Stimulated activated CD4-positive, alpha-beta T cell treated with anti-CD3 and anti-CD28 coated beads, Interleukin-1b, Interleukin-23, amount 100 ng/mL, for 1 hour (primary cell): ENCODE measurements at places on chromosomes 2 and 18.

GRCh38 chr2:178913049-178913441, 105.8 kb upstream of the TTN start:
- no peak for DNase-seq

DNA sequence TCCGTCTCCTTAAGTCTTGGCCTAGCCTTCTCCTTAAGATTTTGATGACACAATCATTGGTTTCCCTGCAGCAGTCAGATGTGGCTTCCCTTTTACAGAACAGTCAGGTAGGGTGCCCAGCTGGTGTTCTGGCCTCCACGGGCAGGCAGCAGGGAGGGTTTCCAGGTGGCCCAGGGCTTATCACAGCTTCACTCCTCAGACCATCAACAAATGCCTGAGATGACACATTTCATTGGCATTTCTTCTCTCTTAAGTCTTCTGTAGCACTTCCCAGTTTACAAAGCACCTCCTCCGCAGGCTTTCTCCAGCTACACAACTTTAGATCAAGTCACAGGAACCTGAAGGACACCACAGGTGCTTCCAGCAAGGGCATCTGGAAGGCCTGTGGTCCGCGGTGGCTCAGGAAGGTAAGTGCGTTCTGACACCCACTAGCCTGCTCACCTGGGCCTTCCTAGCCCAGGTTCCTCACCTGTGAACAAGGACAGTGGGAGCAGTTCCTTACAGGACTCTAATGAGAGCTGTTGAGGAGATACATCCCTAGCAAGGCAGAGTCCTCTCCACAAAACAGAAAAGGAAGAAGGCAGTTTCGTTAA, 37.6 kb downstream of the PTPN18 start:
- DNase-seq: no peak

GRCh38 chr2:148298196-148298595, 277.3 kb downstream of the MBD5 start:
- DNase-seq: no peak

GRCh38 chr18:43952398-43952797, 675.1 kb upstream of the SYT4 start:
- no peak for DNase-seq
